ENCODE measurements at places on chromosomes 1 and 21. TPM values are rescaled to one million over a fixed set of nuclear protein-coding genes. Genes with fewer than 3 reads are reported as not detected.

Gene CR1
- not detected for total RNA-seq

- DNase-seq, result no peak
Observed at GRCh38 chr1:33242652-33243051, 13.6 kb upstream of the ZNF362 start.

DNA sequence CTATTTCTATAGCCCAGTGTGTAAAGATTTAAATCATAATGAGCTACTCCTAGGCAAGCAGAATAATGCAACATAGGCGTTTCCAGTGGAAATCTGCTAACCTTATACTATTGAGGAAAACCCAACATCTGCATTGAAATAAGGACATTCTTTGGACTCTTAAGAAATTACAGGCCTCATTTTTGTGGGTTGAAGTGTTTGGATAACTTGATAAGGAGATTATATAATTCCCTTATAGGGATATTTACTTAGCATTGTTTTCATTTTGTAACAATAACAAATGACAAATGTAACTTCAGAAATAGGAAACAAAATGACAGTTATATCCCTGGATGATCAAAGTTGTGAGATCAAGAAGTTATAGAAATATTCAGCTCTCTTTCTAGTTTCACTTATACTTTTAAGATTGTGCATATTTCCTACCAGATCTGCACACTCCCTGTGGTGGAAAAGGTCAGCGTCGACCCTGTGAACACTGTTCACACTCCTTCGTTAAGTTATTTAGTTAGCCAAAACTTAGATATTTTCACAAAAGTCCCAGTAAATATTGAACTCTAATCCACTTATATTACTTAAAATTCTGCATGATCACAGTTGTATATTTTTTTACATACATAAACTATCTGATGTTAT is 284.4 kb upstream of the C1orf105 start:
- peak; percentile 93 for DNase-seq

- DNase-seq, result no peak
Observed at GRCh38 chr1:234089396-234089795, 184.9 kb downstream of the SLC35F3 start.

Measured in fibroblast of the aortic adventitia (primary cell).